Psoas muscle (tissue), 8 donors: ENCODE measurements at places on chromosomes 12 and 14. TPM values are rescaled to one million over a fixed set of nuclear protein-coding genes. Genes with fewer than 3 reads are reported as not detected.

The FAM186B gene
- 0.63 TPM for total RNA-seq

DNA sequence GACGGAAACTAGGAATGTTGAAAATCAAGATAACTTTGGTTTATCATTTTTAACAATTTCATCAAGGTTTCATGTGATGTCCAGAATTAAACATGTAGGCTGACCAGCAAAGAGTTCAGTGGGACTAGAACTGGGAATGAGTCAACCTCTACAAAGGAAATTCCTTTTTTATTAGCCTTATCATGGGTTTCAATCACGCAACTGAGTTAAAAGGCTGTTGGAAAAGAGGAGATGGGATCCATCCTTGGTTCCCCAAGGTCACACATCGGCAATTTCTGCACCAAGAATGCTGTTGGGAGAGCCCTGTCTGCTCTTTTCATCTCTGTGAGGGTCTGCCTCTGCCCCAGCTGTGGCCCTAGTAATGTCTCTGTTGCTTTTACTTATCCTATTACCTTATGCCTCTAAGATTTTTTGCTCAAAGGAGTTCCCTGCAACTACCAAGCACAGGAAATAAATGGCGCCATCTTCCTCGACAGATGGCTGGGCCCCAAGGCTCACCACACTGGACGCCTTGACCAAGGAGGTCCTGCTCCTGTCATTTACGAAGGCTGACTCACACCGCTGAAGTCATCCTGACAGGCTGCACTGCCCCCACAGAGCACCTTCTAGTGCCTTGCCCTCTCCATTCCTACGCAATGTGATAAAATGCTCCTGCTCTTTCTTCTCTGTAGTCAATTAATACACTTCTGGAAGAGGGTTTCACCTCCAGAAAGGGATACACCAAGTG, 367.4 kb downstream of the GXYLT1 start:
- DNase-seq = no peak

GRCh38 chr14:80624581-80624980, 317.0 kb downstream of the CEP128 start:
- DNase-seq = no peak

The NOVA1 gene
- total RNA-seq = 2.5 TPM

The LYZ gene
- total RNA-seq = 6.1 TPM
